ENCODE measurements at places on chromosomes 6 and 20.

DNA sequence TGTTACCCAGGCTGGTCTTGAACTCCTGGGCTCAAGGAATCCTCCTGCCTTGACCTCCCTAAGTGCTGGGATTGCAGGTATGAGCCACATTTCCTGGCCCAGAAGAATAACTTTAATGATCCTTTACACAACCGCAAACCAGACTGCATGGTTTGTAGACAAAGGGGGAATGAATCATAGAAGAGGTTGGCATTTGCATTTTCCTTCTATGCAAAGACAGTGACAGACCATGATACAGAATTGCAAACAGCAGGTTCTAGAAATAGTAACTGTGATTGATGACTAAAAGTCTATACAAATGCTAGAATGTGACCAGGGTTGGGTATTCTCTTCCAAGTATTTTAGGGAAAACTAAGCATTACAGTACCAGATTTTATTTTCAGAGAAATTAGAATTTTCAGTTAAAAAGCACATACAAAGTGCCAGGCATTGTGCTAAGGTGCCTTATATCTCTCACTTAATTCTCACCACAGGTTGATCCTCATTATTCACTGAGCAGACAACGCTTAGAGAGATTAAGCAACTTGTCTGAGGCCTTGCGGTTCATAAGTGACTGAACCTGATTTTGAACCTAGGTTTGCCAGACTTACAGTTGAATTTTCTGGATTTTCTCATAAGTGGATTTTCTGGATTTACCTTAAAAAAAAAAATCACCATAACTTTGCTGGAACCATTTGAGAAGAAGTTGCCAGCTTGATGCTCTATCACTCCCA is 146.6 kb downstream of the ZFAND3 start:
- no peak for DNase-seq

DNA sequence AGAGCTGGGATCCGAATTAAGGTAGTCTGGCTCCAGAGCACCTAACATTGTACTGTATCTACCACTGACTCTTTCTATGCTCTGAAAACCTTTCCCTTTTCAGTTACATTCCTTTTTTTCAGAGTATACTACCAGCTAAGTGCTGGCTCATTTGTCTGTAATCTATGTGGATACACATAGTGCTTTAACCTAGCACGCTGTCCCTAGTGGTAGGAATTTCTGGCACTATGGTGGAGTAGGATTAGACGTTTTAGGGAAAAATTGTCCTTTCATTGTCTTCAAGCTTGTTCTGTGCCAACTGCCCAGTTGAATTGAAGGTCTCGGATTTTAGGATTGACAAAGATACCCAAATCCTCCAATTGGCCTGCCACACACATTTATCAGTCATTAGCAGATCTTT is 259.1 kb upstream of the FERMT1 start:
- DNase-seq: no peak

DNA sequence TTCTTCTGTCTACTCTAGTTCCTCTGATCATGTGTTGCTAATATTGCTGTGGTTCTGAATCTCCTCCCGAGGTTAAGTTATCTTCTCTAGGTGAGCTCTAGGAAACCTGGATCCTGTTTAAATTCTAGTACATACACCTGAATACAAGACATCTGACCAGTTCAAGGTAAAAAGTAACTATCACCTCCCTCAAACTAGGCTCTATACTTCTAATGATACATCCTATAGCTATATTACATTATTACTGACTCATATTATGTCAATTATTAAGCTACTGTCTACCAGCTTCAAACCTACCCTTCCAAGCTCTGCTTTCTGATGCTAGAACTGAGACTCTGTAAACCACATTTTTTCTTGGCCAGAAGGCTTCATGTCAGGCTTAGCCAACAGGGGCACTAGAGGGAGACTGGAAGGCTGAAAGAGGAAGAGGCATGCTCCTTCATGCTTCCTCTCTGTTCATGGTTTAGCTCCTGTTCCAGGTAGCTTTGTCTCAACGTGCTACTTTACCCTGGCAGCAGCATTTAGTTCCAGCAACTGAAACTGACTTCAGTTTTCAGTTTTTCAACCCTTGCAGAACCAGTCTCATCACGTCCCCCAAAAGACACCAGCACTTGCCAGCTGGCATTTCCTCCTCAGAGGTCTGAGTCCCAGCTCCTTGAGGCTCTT is 148.4 kb upstream of the TOP1 start:
- DNase-seq: peak; percentile 32

DNA sequence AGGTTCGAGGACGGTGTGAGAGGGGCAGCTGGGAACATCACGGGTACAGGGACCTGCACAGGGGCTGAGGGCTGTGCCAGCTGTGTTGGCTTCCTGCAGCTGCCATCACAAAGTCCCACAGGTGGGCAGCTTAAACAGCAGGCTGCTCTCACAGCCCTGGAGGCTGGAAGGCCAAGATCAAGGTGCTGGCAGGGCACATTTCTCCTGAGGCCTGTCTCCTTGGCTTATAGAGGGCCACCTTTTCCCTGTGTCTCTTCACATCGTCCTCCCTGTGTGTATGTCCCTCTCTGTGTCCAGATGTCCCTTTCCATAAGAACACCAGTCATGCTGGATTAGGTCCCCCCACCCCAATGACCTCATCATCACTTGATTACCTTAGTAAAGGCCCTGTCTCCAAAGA is 15.1 kb upstream of the MPC1 start:
- no peak for DNase-seq

DNA sequence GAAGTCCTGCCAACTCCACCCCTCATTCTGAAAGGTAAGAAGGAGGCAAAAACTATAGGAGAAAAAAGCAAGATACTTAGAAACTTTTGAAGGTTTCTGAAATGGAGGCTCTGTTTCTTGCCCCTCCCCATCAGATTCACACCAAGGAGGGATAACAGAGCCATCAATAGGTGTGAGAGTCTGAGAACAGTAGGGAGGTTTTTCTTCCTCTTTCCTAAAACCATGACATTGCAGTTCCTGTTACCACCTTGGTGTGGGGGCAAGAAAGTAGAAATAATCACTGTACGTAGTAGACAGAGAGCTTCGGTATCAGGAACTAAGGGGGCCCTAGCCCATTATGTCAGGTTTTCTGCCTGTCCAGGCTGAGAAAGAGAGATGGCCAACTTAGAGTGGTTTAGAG is 333.3 kb upstream of the SYNCRIP start:
- DNase-seq: no peak

GRCh38 chr20:17641993-17642392 is 40.0 kb downstream of the RRBP1 start:
- DNase-seq: no peak
